ENCODE measurements at places on chromosomes 2 and 18.
A peak's percentile ranks its signal among the peaks of the same experiment; 100 is the strongest.

DNA sequence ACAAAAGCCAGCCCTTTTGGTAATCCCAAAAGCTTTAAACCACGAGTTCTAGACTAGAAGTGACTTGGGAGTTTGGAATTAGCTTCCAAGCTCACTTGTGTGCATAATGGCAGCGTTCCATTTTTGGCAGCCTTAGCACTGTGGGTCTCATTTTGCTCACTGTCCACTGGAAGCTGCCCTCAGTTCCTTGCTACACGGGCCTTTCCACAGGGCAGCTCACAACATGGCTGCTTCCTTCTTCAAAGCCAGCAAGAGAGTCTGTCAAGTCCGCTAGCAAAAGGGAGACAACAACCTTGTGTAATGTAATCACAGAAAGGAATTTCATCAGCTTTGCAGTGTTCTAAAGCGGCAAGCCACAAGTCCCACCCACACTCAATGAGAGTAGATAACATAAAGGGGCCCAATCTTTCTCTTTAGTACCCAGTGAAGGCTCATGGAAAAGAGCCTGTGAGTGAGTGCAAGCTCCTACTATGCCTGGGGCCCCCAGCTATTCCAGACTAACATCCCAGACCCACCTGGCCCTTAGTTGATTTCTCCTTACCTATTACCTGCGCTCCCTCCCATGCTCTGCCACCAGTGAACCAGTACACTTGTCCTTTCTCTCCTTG lies 239.7 kb upstream of the FBXO11 start:
- peak; percentile 90 for DNase-seq

GRCh38 chr18:51617572-51618260 lies 420.2 kb upstream of the MEX3C start:
- no peak for DNase-seq

- DNase-seq, result peak; percentile 82
Measured at GRCh38 chr18:46097431-46097800, 680 bp downstream of the ATP5F1A start.

DNA sequence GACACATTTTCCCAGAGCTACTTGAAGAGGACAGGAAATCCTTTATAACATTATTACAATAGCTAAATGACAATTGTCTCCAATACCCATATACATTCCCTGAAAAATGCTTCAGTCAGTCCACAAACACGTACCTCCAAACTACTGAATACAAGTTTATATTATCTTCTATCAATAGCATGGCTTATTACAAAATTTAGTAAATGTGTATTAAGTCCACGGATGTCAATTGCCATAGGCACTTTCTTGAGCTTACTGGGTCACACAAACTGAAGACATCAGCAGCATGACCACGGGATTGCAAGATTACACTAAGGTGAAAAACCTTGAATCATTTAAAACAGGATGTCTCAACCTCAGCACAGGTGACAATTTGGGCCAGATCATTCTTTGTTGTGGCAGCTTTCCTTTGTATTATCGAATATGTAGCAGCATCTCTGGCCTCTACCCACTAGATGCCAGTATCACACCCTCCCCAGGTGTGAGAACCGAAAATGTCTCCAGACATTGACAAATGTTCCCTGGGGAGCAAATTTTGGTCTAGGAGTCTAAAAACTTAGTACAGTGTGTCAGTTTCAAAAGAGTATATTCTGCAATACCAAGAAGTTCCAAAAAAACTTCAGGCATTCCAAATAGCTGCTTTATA lies 1.4 kb downstream of the MBD2 start:
- DNase-seq, result no peak

DNA sequence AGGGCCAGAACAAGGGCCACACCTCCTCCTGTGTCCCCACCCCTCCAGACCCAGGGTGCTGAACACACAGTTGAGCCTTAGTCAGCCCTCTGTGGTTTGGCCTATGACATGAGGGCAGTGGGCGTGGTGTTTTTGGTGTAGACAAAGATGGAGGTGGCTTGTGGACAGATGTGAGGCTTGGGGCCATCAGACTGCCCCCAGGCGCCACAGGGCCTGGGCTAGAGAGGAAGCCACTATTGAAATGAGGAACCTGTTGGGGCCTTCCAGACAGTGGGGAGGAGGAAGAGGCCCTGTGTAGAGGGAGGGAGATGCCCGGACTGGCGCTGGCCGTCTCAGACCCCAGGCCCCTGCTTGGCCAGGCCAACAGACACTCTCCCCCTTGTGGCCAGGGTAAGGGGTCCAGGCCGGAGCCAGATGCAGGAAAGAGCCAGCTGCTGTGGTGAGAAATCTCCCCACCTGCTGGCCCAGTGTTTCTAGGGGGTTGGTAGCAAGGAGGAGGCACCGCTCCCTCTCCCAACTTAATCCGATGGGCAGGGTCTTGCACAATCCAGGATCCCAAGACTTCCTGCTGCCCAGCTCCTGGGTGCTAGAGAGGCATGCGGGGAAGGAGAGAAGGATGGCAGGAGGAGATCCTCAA lies 53.8 kb downstream of the SMAD7 start:
- DNase-seq, result peak; percentile 28

DNA sequence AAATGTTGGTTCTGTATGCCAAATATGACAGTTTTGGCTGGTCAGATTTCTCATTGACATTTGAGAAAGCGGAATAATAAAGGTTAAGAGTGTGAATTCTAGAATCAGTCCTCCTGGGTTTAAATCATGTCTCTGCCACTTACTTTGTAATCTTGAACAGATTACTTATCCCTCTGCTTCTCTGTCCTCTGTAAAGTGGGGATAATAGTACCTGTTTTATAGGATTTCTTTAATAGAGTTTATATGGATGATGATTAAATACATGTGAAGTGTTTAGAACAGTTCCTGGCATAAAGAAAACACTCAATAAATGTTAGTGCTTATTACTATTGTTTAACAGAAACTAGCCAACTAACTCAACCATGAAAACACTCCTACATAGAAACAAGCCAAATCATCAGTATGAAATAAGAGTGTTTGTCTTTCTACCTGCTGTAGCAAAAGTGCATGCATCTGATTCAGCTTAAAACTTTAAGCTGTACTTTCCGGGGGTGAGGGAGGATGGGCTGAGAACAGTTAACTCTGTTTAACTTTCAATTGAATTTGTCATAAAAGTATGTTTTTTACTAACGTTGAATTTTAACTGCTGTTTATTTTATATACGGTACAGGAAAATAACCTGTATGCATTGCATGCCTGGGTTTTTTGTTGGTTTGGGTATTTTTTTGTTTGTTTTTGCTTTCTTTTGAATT lies 6.8 kb downstream of the HTR2B start:
- no peak for DNase-seq

GRCh38 chr2:150276737-150277136 lies 210.7 kb downstream of the RND3 start:
- DNase-seq, result no peak

DNA sequence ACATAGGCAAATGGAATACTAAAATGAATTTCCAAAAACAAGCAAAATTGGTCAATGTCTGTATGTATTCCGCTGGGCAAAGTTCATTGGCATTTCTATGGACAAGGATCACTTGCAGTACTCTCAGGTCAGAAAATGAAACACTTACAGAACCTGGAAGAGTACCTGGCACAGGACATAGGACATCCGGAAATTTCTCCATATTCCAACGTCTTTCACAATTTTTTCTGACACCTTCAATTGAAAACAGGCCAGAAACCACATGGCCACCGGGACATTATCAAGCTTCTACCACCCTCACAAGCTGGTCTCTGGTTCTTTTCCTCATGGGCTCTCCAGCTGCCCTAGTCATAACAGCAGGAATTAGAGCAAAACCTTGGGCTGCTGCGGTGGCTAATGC lies 96.9 kb upstream of the MSH6 start:
- DNase-seq, result no peak

GRCh38 chr2:166464187-166464586 lies 29.9 kb downstream of the SCN7A start:
- DNase-seq, result no peak

DNA sequence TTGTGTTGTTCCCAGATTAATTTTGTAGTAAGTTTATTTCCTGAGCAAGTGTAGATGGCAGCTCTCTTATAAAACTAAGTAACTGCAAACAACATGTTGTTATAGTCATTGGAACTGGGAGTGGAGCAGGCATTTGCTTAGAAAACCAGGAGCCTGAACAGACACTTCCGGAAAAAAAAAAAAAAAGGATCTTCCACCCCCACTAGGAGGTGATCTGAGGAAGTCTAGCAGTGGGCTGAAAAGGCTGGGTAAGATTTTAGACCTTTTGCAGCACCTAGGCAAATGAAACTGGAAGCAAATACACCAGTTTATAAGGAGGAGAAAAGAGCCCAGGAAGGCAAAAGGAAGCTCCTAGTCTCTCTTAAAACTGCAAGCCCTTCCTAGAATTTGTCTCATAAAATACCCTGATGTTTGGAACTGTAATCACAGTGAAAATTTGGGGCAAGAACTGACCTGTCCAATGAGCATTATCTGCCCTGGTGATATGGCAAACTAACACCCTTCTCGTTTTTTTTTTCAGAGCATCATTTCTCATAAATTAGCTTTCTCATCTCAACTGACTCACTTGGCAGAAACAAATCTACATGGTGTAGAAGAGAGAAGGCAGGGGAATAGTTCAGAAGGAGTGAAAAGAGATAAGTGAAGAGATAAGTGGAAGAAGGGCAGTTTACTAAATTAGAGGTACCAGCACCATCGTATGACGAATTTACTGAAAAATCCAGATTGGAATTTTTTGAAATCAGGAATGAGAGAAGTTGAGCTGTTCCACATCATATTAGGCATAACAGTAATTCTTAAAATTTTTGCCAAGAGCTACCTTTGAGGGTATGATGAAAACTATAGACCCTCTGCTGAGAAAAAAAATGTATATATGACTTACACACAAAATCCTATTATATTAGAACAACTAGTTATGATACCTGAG lies 4.2 kb upstream of the CCNYL1 start:
- DNase-seq, result no peak

DNA sequence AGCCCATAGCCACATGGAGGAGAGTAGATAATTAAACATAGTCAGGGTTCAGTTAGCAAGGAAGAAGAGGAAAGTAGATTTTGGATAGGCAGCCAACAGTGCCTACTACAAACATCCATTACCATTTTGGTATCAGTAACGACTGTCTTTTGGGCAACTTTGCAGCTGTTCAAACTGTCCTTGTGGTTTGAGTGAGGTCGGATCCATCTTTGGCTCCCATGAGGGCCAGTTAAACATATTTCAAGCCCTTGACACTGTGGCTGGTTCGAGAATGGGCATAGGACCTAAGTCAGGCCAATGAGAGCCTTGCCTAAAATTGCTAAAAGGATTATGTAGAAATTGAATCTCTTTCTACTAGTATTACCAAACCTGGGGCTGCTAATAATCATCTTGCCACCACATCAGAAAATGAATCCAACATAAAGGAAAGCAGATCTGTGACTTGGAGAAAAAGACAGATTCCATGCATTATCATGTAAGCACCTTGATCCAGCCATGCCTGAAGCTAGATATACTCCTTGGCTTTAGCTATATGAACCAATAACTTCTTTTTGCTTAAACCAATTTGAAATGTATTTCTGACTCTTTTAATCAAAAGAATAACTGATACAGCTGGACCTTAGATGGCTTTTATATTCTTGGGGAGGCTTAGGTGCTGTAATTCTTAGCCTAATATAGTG lies 75.0 kb upstream of the STAM2 start:
- no peak for DNase-seq

GRCh38 chr2:112033600-112033999 lies 21.5 kb upstream of the TMEM87B start:
- DNase-seq, result no peak

DNA sequence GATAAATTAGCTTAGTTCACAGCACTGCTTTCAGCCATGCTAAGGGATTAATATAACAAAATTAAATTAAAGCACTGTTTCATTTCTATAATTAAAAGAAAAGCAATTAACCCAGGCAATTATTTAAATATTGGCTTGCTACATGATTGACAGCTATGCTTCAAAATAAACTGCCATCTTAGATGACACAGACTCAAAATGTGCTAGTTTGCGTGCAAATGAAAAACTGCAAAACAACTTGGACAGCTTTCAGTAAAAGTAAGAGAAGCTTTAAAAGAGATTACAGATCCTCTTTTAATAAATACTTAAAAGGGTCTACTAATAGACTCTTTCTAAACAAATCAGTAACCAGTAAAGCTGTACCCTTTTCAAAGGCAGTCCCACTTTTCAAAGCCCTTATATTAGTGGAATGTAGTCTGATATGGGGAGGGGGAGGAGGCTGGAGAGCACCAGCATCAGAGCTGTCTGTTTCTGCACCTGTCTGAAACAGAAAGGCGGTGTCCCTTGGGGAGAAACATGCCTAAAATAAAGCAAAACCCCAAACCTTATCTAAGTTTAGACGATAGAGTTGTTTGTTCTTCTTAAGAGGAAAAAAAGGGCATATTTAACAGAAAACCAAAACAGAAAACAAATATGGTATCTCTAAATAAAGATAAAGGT lies 20.8 kb downstream of the EIF2AK3 start:
- DNase-seq, result no peak

DNA sequence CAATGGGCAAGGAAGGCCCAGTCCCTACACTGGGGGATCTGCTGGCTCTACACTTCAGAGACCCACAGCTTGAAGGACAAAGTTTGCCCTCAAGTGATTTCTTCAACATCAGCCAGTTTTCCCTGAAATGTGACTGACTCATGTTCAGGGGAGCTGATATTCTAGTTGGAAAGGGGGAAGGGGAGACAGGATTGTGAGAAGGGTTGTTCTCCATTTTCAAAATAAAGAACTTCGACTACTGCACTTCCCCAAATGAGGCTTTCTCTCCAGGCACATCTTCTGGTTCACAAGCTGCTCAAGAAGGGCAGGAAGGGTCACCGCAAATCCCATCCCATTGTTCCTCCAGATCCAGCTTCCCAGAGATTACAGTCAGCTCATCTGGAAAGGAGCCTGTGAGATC lies 117.6 kb downstream of the BCL2L11 start:
- no peak for DNase-seq

GRCh38 chr2:128396946-128397345 lies 78.3 kb upstream of the HS6ST1 start:
- DNase-seq, result no peak

DNA sequence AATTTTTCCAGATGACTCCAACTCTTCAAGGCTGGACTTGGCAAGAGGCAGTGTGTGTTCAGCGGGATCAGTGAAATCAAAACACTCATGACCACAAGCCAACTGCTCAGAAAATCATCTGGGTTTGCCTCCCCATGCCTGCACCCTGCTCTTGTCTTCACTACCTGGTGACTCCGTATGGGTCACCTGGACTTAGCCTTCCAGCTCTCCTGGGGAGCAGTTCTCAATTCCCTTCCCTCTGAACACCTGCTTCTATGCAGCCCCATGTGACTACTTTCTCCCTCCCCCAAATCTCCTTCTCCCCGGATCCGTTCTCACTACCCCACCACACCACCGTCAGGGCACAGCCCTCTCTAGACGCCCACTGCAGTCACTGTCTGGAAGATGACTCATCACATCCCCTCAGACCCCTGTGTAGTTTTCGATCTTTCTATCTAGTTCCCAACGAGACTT lies 130.2 kb upstream of the ID2 start:
- no peak for DNase-seq

- DNase-seq, result peak; percentile 3
Measured at GRCh38 chr2:163465440-163465839, 270.4 kb downstream of the FIGN start.

GRCh38 chr2:55703350-55703749 lies 9.7 kb upstream of the PNPT1 start:
- no peak for DNase-seq

Measured in erythroblast (primary cell).